T1000 (cell line): ENCODE measurements at places on chromosomes 2 and 18.

- no peak for DNase-seq
These were observed 248.9 kb downstream of the OSR1 start for GRCh38 chr2:19109518-19109917.

- no peak for DNase-seq
These were observed 4.3 kb downstream of the REL start for GRCh38 chr2:60885683-60886082.

DNA sequence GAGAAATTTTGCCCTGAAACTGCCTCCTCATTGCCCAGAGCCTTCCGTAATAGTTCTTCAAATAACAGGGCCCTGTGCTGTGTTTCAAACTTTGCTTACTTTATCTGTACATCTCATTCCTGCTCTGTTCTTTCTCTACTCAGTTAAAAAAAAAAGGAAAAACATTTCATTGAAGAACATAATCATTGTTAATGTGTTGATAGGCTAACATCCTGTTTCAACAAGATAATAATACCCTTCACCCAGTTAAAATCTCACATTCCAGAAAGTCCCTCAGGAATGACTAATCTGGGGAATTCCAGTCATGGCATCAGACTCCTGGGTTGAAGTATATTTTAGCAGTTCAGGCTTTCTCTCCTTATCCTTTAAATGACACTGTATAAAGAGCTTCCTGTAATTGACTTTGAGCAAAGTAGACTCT is 45.6 kb upstream of the ITGAV start:
- DNase-seq: peak; percentile 25

DNA sequence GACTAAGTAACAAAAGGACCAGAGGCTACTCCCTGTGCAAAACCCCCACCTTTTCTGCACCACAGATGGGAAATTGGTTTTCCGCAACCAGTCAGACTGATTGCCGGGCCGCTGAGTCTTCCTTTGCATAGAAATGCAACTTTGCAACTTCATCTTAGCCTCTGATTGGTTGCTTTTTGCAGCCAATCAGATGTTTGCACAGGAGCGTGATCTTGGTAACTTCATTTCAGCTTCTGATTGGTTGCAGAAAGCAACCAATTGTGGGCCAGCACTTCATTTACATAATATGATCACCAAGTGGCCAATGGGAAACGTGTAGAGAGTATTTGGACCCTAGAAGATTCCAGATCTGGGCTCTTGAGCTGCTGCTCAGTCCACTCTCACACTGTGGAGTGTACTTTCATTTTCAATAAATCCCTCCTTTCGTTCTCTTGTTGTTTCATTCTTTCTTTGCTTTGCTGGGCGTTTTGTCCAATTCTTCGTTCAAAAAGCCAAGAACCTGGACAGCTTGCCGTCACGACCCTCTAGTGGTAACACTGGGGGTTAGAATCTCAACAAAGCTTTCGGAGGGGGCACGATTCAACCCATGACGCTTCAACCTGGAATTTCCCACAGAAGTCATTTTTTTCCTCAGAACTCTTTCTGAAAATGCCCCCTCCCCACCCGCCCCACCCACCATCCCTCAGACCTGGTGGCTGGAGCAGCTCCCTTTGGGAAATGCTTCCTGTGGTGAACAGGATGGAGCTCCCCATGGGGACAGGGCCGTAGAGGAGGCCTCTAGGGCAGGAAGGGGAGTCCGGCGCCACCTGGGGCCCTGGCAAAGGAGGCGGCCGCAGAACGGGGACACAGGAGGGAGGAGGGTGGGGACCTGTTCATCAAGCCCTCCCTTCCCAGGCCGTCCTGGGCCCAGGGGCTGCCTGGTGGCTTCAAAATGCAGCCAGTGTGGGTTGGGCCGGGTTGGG is 31.8 kb upstream of the KCNF1 start:
- no peak for DNase-seq

DNA sequence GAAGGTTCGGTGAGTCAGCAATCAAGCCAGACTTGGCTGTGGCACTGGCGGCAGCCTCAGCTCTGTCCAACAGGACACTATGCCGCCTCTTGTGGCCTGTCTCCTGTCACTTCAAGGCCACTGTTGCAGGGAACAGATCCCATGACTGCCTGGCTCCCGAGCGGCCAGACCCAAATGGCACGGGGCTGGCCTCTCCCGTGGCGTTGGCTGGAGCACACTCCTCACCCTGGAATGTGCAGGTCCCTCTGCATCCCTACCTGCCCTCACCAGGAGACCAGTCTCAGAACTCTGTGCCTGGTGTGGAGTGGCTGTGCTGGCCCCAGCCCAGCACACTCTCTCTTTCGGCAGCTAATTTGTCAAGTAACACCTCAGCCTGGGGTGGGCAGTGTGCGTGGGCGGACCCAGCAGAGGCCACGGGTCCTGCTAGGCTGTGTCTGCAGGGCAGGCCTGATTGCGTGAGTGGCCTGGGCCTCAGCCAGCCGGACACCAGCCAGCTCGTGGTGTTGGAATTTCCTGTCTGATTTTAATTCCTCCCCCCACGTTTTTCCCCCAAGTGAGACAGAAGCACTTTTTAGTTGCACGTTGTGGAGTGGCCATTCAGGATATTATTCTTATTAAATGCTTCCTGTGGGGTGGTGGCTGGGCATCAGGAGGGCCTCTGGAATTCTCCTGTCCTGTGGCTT is 179.3 kb downstream of the GLI2 start:
- no peak for DNase-seq

DNA sequence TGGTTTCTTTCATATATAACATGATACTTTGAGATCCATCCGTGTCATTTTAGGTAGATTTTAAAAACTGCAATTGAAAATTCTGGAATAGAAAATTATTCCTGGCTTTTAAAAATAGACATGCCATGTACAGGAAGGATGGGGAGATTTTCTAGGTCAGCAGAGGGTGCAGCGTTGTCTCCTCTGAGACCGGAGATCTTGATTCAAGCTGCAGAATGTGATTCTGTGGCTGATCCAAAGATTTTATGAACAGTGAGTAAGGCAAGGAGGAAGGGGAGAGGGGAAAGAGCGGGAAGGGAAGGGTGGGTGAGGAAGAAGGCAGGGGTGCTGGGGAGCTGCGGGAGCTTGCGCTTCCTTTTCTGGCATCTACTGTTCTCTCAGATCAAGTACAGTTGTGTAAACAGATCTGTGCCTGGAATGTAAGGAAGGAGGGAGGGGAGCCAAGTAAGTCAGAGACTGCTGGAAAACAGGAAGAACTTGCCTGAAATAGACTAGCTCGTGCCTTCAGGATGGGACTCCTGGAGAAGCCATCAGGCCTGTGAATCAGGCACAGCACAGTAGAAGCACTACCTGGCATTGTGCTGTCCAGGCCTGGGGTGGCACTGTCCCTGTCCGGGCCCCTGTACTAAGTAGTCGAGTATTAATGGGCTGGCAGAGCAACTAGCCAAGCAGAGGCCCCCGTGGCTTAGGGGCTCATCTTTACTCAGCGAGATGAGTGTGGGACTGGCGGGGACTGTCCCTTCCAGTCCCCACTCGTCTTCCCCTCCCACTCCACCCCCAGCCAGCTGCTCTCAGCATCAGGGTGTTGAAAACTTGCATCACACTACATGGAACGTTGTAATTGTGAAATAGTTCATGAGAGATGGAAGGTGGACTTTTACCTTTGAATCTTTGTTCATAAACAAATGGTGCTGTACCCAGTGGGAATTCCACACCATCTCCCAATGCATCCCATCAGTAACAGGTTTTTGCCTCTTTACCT is 163.5 kb downstream of the UXS1 start:
- DNase-seq: no peak

DNA sequence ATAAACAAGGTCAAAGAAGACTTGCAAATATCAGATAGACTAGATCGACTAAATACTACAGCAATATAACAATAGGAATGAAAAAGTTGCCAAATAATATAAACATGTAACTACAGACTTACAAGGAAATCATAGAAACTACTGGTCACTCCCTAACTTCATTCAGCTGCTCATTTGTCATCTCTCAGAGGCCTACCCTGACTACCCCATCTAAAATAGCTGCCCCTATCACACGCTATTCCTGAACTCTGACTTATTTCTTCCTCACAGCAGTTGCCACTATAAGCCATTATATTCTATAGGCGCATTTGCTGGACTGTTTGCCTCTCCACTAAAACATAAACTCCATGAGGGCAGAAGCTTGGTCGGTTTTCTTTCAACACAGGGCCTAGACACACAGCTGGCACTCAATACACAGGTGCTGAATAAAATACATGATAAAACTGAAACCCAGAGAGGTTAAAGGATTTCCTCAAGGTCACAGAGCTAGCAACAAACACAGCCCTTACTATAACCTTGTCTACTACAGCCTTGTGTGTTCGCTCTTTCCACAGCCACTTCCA is 1.8 kb downstream of the STRN start:
- DNase-seq: no peak

GRCh38 chr2:169933124-169933711 is 106.0 kb downstream of the UBR3 start:
- DNase-seq: no peak
